ENCODE measurements at places on chromosomes 5 and 9.

DNA sequence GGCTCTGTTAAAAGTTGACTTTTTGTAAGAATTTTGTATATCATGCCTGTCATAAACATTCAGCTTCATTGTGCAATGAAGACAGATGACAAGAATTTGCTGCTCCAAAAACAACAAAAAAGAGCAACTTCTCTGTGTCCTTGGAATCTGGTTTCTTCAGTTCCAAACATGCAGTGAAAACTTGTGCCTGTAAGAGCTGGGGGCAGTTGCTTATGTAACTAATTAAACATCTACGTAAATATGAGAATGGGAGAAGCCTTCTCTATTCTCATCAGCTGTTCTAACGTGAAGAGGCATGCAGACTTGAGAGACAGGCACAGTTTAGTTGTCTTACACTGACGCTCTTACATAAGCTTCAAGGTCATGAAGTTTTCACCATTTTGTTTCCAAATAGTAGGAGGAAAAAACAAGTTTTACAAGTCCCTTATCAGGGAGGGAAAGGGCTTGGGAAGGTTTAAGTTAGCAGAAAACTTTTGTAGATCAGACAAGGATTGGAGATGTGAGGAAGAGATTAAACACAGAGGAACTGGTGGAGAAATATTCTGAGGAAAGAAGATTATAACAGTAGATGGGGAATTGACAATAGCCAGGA lies 170.4 kb downstream of the RFK start:
- no peak for DNase-seq

GRCh38 chr5:160289721-160290120 lies 22.6 kb downstream of the CCNJL start:
- no peak for DNase-seq

DNA sequence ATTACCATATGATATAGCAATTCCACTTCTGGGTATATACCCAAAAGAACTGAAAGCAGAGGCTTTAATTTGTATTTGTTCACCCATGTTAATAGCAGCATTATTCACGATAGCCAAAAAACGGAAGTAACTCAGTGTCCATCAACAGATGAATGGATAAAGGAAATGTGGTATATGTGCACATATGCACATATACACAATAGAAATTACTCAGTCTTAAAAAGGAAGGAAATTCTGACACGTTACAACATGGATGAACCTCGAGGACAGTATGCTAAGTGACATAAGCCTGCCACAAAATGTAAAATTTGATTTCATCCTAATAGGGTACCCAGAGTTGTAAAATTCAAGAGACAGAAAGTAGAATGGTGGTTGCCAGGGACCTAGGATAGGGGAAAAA lies 54.9 kb downstream of the NUP155 start:
- no peak for DNase-seq

DNA sequence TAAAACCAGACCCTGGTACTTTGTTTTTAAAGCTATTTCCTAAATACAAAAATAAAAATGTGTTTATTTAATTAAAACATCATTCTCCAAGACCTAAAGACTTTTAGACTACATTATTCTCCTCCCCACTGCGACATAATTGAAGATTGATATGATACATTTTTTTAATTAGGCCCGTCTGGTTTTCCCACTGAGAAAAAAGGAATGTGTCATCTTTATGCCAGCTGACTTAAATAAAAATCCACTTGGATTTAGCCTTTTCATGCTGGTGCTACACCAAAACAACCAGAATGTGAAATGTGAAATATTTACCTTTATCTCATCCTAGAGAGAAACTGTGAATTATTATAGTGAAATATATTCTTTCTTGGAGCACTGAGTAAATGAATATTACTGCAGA lies 155.5 kb upstream of the PPP1R2B start:
- DNase-seq: no peak

GRCh38 chr9:8571643-8572042 lies 772.1 kb upstream of the DMAC1 start:
- DNase-seq: no peak

DNA sequence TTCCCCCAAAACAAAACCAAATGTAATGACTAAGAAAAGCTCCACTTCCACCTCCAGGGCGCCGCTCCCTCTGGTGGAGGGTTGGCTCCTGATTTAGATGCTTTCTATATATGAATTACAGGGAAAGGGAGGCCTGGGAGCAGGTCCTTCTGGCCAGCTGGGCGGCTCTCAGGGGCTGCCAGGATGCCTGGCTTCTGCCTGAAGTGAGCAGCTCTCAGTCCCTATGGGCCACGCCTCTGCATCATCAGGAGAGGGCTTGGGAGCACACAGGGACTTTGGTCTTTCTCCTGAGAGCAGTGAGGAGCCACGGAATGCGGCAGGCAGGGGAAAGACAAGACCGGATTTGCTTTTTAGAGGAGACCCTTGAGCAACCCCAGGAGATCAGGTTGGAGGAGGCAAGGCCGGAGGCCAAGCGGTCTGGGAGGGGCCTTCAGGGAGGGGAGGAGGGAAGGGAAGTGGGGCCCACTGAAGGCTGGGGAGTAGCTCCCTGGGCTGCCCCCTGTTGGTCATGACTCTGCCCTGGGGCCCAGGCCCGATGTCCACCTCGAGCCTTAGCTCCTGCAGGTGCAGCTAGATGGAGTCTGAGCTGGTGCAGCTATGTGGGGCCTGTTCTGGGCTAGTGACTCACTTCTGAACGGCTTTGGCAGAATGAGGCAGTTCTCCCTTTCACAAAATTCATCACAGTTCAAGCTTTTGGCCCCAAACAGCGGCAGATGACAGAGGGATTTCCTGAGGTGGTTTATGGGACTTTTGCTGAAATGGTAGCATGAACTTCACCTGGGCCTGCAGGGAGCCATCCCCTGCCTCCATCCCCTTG lies 11.3 kb upstream of the GRHPR start:
- DNase-seq: no peak

- DNase-seq: no peak
These were observed 236.0 kb upstream of the ZNF462 start for GRCh38 chr9:106626936-106627335.

- DNase-seq: no peak
These were observed 661.8 kb downstream of the DTWD2 start for GRCh38 chr5:118326481-118327045.

GRCh38 chr5:57176350-57176857 lies 2.5 kb downstream of the GPBP1 start:
- no peak for DNase-seq

DNA sequence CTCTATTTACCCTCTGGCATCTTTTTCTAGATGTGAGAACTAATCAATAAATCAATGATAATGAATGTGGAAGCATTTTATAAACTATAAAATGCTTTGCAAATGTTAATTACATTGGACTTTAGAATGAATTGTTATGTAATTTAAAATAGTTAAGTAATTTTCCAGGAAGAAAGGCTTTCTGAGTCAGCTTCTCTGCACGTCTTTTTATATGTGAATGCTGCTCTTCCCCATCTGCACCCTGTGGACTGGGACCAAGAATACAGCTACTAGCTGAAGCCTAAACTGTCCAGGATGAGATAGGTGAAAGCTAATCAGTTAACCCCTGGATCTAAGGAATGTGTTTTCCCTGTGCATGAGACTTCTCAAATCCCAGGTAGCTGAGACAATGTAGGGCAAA lies 292.9 kb downstream of the NR3C1 start:
- no peak for DNase-seq

- no peak for DNase-seq
These were observed 123.0 kb downstream of the TRIO start for GRCh38 chr5:14266171-14266570.

GRCh38 chr9:31983895-31984294 lies 400.5 kb upstream of the ACO1 start:
- DNase-seq: no peak

- no peak for DNase-seq
These were observed 113.4 kb upstream of the MSX2 start for GRCh38 chr5:174610968-174611367.

DNA sequence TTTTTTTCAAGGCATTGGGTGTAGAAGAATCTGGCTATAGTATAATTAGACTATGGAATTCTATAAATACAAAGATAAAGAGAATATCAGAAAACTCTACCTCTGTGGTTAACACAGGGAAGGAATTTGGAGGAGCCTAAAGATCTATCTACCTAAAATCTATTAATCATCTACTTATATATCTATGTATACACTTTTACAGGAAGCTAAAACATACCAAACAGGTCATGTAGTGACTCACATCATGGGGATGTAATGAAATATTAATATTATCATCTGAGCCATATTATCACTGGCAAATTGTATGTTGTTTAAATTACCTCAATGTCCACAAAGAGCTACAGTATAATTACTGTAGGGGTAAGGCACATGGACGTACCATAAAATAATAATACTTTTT lies 1748.2 kb downstream of the EFNA5 start:
- no peak for DNase-seq

DNA sequence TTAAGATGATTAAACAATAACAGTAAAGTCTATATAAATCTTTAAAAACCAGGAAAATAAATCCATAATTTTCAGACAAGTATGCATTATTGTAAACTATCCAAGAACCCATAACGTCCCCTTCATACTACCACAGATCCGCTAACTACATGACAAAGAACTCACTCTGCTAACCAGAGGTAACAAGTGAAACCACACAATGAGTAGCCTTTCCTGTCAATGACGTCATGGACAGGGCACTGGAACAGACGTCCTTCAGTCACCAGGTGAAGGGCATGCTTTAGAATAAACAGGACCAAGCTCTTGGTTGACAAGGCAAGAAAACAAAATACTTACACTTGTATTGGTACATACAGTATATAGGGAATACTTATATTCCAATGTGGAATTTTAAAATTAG lies 45.2 kb downstream of the RNF130 start:
- DNase-seq: no peak

- no peak for DNase-seq
These were observed 13.6 kb upstream of the AKNA start for GRCh38 chr9:114401344-114401743.

GRCh38 chr5:23042226-23042625 lies 189.1 kb upstream of the CDH12 start:
- DNase-seq: no peak

DNA sequence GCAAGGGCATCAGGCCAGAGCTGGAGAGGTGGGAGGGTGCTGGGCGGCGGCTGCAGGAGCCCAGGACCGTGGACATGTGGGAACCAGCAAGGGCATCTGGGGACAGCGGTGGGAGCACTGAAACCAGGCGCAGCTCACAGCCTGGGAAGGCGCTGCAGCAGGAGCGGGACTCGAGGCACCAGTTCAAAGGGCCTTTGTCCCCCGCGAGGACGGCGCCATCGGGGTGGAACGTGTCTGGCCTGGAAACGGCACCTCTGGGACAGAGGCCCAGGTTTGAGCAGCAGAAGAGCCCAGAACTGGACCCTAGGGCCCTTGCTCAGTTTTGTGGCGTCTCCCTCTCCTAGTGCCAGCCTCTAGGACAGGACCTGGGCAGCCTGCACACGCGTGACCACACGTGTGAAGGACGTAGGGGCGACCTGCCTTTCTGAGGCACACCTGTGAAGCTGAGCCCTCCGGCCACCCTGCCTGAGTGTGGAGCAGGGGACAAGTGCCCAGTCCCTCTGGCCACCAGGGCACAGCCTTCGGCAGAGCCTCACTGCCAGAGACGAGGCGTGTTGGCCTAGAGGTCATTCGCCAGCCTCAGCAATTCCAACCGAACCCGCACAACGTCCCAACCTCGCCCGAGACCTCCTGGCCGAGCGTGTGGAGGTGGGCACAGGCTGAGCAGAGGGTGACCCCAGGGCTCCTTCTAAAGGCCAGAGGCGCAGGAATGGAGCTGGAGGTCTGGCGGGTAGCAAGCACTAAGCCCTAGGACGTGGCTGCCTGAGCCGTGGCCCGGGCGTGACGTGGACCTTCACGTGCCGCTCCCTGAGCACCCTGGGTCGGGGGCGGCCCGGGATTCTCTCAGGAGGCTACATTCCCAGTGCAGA lies 2.2 kb upstream of the TMEM210 start:
- DNase-seq: no peak

GRCh38 chr5:150075233-150075632 lies 11.1 kb downstream of the CSF1R start:
- peak; percentile 28 for DNase-seq

- DNase-seq: no peak
These were observed 118.1 kb downstream of the CCDC171 start for GRCh38 chr9:15670894-15671293.

GRCh38 chr9:133421615-133422542 lies at the start of gene ADAMTS13:
Gene ADAMTS13 (plus strand): TSS chr9:133422367. CDS start chr9:133422444, 77 bp downstream.
- DNase-seq: no peak

GRCh38 chr5:100469767-100470166 lies 65.4 kb upstream of the FAM174A start:
- DNase-seq: no peak

GRCh38 chr5:69364414-69364813 lies 4.9 kb downstream of the AK6 start:
- DNase-seq: no peak

DNA sequence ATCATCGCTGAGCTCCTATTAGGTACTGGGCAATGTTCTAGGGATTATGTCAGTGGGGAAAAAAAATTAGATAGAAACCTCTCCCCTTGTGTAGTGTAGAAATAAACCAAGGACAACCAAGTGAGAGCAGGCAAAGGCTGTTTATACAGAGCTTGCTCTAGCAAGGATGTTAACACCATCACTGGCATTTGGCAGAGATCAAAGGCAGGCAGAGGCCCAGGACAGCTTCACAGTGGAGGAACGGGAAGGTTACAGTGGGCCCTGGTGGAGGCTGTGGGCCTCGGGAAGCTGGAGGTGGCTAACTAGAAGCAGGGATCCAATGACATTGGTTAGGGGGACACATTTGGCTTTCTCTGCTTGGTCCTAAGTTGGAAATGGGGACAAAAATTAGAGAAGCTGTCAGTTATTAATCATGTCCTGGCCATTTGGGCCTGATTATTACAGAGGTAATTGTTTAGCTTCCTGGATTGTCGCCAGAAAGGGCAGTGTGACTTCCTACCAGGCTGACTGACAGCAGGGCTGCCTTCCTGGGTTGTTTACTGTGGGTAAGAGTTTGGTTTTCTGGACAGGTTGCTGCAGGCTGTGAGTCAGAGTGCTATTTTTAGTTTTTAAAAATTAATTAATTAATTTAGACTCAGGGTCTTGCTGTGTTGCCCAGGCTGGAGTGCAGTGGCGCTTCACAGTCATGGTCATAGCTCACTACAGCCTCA lies 259.3 kb downstream of the ROR2 start:
- no peak for DNase-seq

DNA sequence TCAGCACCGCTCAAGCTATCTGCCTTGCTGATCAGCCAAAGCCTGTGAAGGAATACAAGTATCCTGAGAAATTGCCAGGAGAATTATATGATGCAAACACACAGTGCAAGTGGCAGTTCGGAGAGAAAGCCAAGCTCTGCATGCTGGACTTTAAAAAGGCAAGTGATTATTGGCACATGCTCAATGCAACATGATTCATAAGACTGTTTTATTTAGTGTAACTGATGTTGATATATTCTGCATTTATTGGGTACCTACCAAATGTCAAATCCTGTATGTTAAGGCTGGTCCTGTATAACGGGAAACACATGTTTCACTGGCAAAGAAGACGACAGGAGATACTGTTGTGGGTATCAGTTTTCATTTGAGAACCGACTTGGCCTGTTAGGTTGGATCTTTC lies 69.0 kb downstream of the ADAMTS16 start:
- no peak for DNase-seq

- DNase-seq: no peak
These were observed 8.6 kb downstream of the NSD1 start for GRCh38 chr5:177142098-177142611.
